ENCODE measurements at places on chromosomes 4 and X. TPM values are rescaled to one million over a fixed set of nuclear protein-coding genes. Genes with fewer than 3 reads are reported as not detected.
A peak's percentile ranks its signal among the peaks of the same experiment; 100 is the strongest.

DNA sequence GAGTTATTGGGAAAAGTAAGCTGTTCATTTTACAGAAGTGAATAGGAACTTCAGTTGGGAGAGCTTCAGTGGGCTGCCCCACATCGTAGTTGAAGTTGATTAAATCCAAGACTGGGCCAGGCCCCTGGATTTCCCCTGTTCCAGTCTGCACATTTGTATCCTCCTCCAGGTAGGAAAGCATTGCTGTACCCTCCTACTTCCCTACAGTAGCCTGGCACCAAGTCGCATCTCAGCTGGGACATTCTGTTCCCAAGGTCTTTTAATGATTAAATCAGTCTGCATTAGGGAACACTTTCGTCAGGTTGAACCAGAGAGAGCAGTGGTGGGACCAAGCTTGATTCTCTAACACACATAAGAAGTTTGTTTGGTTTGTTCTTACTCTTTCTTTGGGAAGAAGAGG lies 165.8 kb upstream of the PPARGC1A start:
- H3K27me3 ChIP-seq: peaks cover 2% of the 10 kb centered on the region
- no peak for DNase-seq
- H3K4me1 ChIP-seq: no peaks in the 10 kb centered on the region
- no peak overlapping the region for H3K4me3 ChIP-seq
- H3K27ac ChIP-seq: no peak overlapping the region
- no peaks in the 10 kb centered on the region for H3K36me3 ChIP-seq

GRCh38 chrX:39519030-39519488 lies 578.7 kb downstream of the BCOR start:
- H3K4me3 ChIP-seq: no peak overlapping the region
- no peak overlapping the region for H3K27ac ChIP-seq
- no peaks in the 10 kb centered on the region for H3K4me1 ChIP-seq
- H3K27me3 ChIP-seq: no peaks in the 10 kb centered on the region
- DNase-seq: no peak

DNA sequence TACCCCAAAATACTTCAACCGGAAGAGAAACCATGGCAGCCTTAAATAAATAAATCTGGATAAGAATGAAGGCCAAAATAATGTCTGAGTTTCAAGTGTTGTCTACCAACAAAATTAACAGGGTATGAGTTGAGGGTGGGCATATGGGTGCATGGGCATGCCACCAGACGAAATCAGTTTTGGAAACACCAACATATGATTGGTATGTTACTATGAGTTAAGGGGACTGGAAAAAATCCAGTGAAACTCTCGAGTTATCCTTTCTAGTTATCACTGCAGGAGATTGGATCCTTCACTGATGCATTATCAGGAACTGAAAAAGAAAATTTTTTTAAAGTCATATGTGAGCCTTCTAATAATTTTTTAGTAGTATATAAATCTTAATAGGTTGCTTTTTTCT lies 32.4 kb downstream of the NOCT start:
- no peak for DNase-seq
- no peak overlapping the region for H3K4me3 ChIP-seq
- H3K27ac ChIP-seq: no peak overlapping the region
- no peaks in the 10 kb centered on the region for H3K4me1 ChIP-seq
- H3K27me3 ChIP-seq: no peaks in the 10 kb centered on the region

The SOWAHD gene
- total RNA-seq: 1.9 TPM

The ARMCX2 gene
- total RNA-seq: 2.1 TPM

- no peak for DNase-seq
- no peak overlapping the region for H3K27ac ChIP-seq
- H3K27me3 ChIP-seq: no peaks in the 10 kb centered on the region
- no peaks in the 10 kb centered on the region for H3K36me3 ChIP-seq
- H3K4me3 ChIP-seq: no peak overlapping the region
Observed at GRCh38 chr4:31094474-31094873, 374.3 kb downstream of the PCDH7 start.

GRCh38 chr4:182916483-182917181 lies 554 bp downstream of the DCTD start:
- peak overlapping the region; percentile 90 for H3K27ac ChIP-seq
- peaks cover 29% of the 10 kb centered on the region for H3K36me3 ChIP-seq
- peak overlapping the region; percentile 83 for H3K4me3 ChIP-seq
- peaks cover 55% of the 10 kb centered on the region for H3K4me1 ChIP-seq
